ENCODE measurements at places on chromosomes 2 and 18. TPM values are rescaled to one million over a fixed set of nuclear protein-coding genes. Genes with fewer than 3 reads are reported as not detected.

C2orf78 gene
- total RNA-seq = not detected

AMMECR1L gene
- total RNA-seq = 32.5 TPM

CDK15 gene
- 0.26 TPM for total RNA-seq

LYG2 gene
- not detected for total RNA-seq

CPLX4 gene
- total RNA-seq = not detected

XRCC5 gene
- 131 TPM for total RNA-seq

AKAIN1 gene
- total RNA-seq = not detected

NR4A2 gene
- 0.26 TPM for total RNA-seq

DNA sequence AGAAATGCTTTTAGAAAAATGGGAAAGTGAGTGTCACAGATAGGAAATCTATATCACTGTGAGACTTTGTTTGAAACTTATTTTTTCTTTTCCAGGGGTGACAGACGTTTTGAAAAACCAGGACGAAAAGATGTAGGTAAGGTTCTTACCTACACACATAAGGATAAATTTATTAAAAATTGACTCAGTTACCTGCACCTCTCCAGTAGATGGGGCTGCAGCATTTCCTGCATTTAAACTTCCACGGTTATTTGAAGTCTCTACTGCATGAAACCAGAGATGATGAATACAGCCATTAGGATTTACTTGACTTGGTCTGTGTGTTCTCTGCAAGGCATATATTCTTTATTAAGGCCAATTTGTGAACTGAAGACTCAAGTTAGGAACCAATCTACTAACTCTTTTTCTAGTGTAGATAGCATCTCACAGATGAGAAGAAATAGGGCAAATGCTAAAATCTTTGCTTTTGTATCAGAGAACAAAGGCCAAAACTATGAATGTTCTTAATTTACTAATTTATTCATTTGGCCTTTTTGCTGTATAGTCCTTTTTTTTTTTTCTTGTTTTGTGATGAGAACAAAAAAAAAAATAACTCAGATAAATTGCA, 15.0 kb downstream of the KCNJ13 start:
- peak; percentile 49 for DNase-seq

- no peak for DNase-seq
Measured at GRCh38 chr2:76567478-76567877, 856.8 kb upstream of the GCFC2 start.

- DNase-seq = peak; percentile 93
Measured at GRCh38 chr2:101630224-101630949, 67.1 kb upstream of the MAP4K4 start.

DNA sequence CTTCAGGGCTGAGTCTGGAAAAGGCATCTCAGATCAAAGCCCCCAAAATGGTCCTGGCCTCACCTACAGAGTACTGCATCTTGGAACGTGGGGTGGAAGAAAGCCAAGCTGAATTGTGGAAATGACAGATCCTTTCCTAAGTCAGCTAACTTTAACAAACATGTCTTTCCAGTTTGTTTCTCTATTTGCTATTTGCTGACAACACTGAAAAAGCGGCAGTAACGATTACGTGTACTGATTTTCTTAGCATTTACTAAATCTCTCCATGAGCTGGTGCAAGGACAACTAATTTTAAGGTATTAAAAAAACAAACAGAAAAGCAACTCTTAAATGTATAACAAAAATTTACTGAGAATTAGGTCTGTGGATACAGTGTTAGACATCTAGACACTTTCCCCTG, 1.1 kb downstream of the HIBCH start:
- DNase-seq = peak; percentile 41

- DNase-seq = no peak
Measured at GRCh38 chr18:56576826-56577573, 61.4 kb downstream of the TXNL1 start.

- DNase-seq = peak; percentile 83
Measured at GRCh38 chr2:190607657-190608357, 41.1 kb upstream of the NAB1 start.

- no peak for DNase-seq
Measured at GRCh38 chr2:115574667-115575066, 1132.2 kb downstream of the DPP10 start.

DNA sequence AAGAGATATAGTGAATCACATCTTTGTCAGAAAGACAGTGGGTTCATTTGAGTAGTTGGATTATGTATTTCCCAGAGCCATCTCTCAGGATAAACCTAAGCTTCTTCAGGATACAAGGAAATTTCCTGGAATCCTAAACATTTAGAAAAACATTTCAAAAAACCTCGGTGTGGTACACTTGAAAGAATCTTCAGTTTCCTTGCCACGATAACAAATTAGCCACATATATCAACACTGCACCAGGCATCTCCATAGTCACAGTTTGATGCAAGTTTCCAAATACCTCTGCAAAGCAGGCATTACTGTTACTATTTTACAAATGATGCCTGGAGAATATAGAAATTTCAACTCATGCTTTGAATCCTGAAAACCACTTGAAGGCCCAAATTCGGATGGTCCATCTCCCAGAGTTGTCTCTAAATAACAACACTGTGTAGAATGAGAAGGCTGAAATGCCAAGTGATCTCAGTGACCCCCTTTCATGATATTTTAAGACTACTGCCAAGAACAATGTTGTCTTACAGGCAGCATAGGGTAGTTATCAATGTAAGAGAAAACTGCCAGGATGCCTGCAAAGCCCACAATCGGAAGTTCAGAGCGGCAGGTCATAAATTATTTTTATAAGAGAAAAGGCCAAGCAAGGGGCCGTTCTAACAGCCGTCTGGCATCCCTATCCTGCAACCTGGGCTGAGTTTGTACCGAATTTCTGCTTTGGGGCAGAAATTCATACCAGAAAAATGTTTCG, 307.9 kb downstream of the TXNL1 start:
- DNase-seq = no peak

DNA sequence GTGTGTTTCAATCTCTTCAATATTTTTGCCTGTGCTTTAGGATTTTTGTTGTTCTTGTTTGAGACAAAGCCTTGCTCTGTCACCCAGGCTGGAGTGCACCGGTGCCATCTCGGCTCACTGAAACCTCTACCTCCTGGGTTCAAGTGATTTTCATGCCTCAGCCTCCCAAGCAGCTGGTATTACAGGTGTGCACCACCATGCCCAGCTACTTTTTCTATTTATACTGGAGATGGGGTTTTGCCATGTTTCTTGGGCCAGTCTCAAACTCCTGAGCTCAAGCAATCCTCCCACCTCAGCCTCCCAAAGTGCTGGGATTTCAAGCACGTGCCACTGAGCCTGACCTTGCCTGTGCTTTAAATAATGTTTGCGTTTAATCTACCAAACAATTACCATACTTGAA, 43.1 kb upstream of the DOK6 start:
- no peak for DNase-seq

DNA sequence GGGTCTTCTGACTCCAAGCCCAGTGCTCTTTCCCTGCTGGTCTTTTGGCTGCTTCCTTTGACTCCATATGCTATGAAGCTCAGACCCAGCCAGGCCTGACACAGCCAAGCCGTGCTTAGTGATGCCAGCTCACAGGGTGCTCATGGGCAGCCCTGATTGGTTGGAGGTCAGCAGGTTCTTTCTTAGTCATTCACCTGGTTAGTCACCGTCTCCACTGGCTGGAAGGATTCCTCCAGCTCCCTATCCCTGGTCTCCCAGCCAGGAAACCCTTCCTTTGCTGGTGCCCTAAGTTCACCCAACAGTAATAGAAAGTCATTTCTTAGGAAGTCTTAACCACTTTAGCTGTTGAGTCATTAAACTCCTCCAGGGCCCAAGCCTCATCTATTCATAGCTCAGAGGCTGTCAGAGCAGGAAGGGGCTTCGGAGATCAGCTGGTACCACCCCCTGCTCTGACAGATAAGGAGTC, 3.9 kb downstream of the KCNK3 start:
- peak; percentile 100 for DNase-seq

DNA sequence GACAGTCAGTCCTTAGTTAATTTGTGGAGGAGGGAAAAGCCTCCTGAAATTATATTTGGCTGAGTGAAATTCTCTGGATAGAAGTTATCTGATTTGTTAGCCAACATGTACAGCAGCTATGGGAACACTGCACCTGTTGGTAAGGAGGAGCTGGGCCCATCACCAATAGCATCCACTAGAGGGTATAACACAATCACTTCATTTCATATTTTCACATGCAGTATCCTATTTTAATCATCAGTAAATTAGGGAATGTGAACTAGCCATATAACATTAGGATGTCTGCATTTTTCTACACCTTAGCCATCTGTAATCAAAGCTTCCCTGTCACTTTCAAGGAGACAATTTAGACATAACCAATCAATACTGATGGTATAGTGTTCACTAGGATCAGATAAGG, 818.4 kb upstream of the CDH2 start:
- peak; percentile 20 for DNase-seq

GRCh38 chr18:28127763-28128658, 48.9 kb downstream of the CDH2 start:
- peak; percentile 39 for DNase-seq

DNA sequence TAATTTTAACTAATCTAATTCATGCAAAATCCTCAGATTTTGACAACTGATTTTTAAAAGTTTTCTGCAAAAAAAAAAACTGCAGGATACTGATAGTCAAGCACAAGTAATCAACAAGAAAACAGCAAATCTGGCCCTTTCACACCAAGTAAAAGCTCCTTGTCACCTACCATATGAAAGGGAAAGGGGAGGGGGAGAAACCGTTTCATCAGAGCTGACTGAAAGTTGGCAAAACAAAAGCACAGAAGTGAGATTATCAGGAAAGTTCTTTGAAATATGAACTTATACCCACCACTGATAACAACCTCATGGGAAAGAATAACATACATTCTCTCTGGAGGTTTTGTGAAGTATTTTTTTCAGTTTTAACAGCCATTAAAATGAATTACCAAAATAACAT, 38.7 kb downstream of the ZNF521 start:
- DNase-seq = no peak

GRCh38 chr18:50432915-50433314, 58.1 kb downstream of the SKA1 start:
- DNase-seq = no peak

GRCh38 chr2:68737711-68738110, 3.1 kb downstream of the ARHGAP25 start:
- DNase-seq = no peak

GRCh38 chr2:233928594-233929351, 11.6 kb downstream of the TRPM8 start:
- peak; percentile 28 for DNase-seq

DNA sequence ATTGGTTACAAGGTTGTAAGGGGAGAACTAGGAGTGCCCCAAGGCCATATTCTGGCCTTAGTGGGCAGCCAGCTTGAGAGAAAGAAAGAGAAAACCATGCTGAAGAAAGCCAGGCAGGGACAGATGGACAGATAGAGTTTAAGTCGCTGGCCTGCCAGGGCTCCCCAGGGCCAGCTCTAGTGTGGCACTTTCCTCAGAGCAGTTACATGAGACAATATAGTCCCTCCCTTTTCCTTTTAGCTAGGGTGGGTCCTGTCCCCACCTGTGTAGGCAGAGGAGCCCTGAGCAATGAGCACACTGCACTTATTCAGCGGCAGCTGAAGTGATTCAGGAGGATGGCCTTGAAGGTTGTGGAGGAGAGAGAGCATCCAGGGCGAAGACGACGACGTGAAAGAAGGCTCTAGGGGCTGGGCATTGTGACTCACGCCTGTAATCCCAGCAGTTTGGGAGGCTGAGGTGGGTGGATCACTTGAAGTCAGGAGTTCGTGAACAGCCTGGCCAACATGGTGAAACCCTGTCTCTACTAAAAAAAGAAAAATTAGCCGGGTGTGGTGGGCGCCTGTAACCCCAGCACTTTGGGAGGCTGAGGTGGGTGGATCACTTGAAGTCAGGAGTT, 152.0 kb upstream of the SLC1A4 start:
- peak; percentile 90 for DNase-seq

- DNase-seq = no peak
Measured at GRCh38 chr2:130884503-130884902, 47.8 kb downstream of the ARHGEF4 start.
